ENCODE measurements at places on chromosomes 1 and 21.
A peak's percentile ranks its signal among the peaks of the same experiment; 100 is the strongest.

DNA sequence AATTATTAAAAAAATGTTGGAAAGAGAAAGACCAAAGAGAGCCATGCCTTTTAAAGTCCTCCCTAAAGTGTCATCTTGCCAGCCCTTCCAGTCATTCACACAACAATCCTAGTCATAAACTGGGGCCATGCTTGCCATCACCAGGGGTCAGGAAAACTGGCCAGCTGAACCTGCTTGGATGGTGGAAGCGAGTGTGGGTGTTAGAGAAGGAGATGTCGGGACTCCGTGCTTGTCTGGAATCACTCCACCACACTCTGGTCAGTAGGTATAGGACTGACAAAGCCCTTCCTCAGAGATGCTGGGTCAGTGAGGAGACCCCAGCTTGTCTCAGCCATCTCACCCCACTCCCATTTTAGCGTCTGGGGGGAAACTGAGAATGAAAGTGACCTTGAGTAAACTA, 3.3 kb upstream of the HAPLN2 start:
- DNase-seq = no peak

GRCh38 chr21:22260274-22260673, 1262.1 kb downstream of the NCAM2 start:
- DNase-seq = no peak

- no peak for DNase-seq
Measured at GRCh38 chr21:31750843-31751242, 18.9 kb upstream of the SCAF4 start.

GRCh38 chr21:45533846-45534635, 8.2 kb downstream of the SLC19A1 start:
- no peak for DNase-seq

DNA sequence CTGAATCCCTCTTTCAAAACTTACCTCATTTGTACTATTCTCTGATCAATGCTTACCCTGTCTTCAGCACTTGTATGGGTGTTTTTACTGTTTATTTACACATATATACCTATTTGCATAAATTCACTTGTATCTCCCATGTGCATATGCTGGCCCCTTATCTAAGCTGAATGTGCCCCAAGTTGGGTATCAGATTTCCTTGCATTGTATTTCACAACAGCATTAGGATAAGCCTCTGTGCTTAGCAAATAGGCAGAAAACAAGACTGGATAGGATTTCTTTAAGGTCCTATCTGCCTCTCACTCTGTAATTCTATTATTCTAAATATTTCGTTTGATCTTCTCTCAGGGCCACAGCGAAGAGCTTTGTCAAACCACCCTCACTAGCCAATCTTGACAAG, 45.9 kb upstream of the IPO9 start:
- no peak for DNase-seq

- DNase-seq = no peak
Measured at GRCh38 chr1:63269571-63269970, 52.8 kb upstream of the FOXD3 start.

DNA sequence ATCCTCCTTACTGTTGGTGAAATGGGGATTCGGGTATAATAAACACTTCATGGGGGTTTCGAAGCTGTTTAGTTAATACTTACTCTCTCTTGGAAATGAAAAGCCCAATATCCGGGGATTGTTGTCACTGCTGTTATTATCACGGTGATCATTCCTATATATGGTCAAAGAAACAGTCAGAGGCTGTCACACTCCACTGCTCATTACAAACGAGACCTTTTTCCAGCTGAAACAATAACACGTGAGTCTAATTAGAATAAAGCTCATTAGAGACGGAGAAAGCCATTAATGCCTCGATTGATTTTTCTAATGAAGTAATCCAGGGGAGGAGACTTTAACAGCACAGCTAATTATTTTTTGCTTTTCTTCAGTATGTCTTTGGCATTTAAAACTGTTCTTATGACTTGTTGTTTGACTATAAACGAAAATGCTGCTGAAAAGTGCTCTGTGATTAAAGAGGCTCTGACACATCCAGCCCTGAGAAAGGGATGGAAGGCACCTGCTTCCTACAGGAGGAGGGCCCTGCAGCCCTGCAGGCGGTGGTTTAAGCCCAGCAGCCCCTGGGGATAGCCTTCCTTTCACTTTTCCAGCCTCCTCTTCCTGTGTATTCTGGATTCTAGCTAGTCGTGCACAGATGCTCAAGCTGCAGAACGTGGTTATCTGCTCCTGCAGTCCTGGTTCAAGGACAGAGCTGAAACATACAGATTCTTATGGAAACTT, 143.6 kb downstream of the EDEM3 start:
- DNase-seq = no peak

DNA sequence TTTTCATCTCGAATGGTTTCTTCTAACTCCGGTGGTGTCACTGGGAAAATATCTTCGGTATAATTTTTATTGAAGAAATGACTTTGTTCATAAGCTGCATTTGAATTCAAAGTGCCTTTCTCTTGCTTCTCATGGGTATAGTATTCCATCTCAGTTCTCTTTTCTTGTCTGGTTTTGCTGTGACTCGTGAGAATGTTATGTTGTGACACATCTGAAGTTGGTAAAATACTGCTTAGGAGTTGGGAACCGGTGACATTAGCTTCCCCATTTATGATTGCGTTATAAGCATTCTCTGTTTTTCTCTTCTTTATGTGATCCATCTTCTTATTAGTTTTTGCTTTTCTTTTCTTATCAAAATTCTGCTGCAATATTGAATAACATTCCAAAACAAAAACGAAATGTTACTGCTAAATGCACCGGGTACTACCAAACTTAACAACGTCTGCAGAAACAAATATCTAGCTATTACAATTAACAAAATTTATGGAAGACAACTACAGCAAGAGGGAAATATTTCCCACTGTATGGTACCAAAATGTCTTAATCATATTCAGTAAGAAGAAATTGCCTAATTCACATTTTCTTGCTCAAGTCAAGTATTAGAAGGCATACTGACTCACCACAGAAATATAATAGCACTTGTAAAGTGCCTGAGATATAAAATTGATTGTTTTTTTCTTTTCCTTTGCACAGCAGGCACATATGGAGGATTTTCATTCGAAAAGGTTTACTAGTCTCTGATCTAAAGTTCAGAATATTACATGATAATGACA, 15.5 kb downstream of the LRIF1 start:
- DNase-seq = no peak

- no peak for DNase-seq
Measured at GRCh38 chr1:159866066-159866465, 3.6 kb upstream of the VSIG8 start.

GRCh38 chr1:169003864-169004516, 102.5 kb upstream of the ATP1B1 start:
- no peak for DNase-seq

DNA sequence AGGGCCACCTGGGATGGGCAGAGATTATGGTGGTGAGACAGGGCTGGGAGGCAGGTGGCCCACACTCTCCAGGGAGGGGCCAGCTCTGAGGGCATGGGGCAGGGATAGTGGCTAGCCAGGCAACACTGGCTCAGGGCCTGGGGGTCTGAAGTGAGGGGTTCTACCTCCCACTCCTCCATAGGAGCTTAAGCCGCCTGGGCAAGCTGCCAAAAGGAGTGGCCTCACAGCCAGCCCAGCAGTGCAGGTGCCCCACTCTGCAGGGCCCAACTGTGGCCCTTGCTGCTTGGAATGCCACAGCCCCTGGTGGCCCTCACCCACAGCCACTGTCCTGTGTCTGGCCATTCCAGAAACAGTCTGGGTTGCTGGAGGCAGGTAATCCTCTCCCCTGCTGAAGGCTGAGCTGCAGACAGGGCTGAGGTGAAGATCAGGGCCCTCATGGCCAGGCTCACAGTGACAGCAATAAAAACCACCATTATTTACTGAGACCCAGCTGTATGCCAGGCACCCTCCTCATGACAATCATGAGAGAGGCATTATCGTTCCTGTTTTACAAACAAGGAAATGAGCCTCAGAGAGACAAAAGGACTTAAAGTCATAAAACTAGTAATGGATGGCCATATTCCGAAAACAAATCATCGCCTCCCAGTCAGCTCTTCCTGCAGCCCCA, 31.0 kb downstream of the KIF21B start:
- no peak for DNase-seq

DNA sequence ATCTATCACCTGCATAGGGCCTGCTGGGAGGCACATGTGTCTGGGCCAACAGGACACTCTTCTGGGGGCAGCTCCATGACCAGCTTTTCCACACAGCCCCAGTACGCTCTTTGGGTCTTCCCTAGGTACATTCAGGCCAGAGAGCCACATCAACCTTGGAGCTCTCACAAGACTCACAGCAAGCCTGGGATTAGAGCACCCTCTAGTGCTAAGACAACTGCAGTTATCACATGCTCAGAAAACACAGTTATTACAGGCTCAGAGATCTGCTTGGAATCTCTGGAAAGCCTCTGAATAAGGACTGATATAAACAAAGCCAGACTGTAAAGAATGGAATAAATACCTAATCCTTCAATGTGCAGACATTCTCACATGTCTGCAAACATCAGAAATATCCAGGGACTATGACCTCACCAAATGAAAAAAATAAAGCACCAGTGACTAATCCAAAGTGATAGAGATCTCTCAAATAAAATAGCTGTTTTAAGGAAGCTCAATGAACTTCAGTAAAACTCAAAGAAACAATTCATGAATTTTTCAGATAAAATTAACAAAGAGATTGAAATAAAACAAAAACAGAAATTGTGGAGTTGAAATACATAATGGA, 563.9 kb upstream of the NR5A2 start:
- DNase-seq = peak; percentile 4

GRCh38 chr1:19683351-19683750, 18.7 kb downstream of the HTR6 start:
- no peak for DNase-seq

DNA sequence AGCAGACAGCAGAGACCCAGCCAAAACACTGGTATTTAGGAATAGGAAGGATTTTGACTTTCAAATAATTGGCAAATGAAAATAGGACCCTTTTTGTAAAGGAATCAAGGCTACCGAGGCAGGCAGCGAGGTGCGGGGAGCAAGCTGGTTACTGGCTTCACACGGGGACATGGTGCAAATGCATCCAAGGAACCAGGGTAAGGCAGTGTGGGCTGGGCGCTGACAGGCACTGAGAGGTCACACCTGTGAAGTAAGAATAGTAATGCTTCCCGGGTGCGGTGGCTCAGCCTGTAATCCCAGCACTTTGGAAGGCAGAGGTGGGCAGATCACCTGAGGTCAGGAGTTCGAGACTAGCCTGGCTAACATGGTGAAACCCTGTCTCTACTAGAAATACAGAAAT, 15.5 kb downstream of the CHAF1B start:
- no peak for DNase-seq

DNA sequence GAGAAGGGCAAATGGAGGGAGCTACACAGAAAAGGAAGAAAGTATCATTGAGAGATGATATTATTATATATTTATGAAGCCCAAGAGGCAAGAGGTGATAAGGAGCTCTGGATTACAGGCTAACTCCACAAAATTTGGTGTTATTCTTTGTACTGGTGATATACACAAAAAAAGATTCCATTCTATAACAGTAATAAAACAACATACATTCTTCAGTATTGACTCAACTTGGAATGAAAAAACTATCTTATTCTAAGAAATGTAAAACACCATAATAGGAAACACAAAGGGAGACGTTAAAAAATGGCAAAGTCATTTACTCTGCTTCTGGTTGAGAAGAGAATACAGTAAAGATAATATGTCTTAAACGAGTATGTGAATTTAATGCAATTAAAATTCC, 99.4 kb downstream of the TEX35 start:
- no peak for DNase-seq

GRCh38 chr1:36542962-36543515, 60.3 kb upstream of the CSF3R start:
- peak; percentile 68 for DNase-seq

- DNase-seq = no peak
Measured at GRCh38 chr1:244163861-244164510, 112.9 kb downstream of the ZBTB18 start.

DNA sequence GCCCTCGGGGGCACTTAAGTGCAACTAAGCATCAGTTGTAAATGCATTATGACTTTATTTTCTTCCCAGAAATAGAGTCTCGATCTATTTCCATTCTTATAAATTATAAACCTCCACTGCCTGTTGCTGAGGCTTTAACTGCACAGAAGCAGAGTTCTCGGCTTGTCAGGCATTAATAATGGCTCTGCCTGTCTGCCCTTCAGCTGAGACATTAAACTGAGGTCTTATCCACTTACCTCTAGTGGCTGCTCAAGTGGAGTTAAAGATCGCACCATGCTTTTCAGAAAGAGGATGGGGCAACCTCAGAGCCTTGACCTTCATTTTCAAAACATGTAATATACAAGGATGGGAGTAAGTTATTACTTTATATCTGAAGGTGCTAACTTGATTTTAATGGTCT, 597.6 kb upstream of the PRMT6 start:
- DNase-seq = no peak

GRCh38 chr1:93677729-93678128, 3.9 kb downstream of the BCAR3 start:
- no peak for DNase-seq

GRCh38 chr1:84834419-84835064, 58.5 kb downstream of the LPAR3 start:
- no peak for DNase-seq

DNA sequence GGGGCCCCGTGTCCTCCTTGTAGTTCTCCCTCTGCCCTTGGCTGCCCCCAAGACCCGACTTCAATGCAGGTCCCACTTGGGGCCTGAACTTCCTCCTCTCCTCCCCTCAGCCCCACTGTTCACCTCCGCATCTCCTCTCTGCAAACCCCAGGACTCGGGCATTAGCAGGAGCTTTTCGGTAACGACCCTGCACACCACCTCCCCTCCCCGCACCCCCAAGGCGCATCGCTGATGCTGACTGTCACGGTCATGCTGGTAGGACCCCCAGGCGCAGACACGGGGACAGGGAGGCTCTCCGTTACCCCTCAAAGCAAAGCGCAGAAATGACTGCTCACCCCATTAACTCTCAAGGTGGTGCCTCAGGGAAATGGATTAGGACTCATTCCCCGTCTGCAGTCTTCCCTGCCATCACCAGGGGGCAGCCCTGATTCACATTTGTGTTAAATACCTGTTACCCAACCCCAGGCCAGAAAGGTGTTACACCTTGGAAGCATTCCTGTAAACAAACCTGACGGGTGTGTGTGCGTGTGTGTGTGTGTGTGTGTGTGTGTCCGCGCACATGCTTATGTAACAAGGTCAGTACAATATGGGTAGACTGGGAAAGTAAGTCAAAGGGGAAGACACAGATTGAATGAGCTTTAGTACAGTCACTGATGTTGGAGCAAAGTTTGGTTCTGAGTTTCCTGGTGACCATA, 6.4 kb upstream of the GUCA2B start:
- peak; percentile 92 for DNase-seq

DNA sequence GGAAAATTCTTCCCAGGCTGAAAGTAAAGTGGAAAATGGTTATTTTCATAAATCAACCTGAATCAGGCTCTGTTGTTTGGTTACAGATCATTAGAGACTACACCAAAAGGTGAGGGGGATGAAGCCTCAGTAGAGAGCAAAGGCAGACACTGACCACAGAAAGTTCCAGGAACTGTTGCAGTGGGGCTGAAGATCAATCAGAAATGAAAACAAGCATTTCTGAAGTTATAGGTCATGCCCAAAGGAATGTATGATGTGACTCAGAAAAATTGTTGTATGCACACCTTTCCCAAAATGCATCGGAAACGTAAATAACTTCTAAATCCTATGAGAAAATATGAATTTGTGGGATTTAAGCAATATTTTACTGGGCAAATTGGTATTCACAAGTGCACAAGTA, 63.3 kb downstream of the FYB2 start:
- DNase-seq = no peak

GRCh38 chr1:232142403-232143314, 487.3 kb downstream of the SIPA1L2 start:
- DNase-seq = no peak

- no peak for DNase-seq
Measured at GRCh38 chr1:238568735-238569134, 678.0 kb upstream of the ZP4 start.

Data from H7 (cell line).